ENCODE measurements at places on chromosomes 7 and 10.

DNA sequence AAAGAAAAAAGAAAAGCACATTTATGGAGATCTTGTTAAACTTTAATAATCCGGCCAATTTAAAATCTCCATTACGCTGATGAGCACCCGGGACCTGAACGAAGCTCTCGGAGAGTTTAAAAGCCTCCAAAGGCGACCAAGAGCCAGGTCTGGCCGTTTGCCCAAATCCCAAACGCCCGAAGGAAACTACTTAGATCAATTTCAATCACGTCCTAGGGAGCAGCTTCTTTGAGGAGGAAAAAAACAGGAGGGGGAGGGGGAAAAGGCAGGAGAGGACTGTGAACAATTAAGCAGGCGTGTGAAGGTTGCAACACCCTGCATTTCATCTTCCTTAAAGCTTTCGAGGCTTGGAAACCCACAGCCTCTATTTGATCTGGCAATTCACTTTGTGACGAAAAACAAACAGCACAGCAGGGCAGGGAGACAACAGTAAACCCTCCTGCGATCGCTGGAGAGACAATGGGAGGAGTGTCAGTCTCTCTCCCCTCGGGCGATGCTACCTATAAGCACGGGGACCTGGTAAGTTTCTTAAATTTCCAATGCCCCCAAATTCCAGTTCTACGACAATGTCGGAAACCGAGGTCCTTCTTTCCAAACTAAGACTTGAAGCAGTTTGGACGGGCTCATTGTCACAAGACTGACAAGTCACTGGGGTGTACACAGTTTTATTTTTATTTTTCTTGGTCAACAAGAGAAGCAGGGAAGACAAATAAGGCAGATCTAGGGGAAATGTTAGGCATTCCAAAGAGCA, 1.2 kb downstream of the KLF6 start:
- DNase-seq = no peak

DNA sequence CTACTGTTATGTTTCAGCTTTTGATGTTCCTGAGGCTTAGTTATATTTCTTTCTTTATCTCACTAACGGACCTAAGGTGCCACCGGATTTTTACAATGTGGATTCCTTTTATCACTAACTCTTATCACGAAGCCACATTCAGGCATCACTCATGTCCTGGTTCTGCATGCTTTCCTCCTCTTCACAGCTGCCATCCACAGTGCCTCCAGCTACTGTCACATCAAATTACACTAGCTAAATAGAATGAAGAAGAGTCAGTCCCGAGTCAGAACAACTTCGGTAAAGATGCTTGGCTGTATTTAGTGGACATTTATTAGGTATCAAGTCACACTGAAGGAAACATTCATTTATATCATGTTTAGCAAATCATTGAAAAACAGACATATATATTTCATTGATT, 153.2 kb downstream of the NEBL start:
- DNase-seq = no peak

- no peak for DNase-seq
Observed at GRCh38 chr7:91242097-91242844, 22.0 kb upstream of the FZD1 start.

GRCh38 chr10:7297094-7297493, 113.7 kb downstream of the SFMBT2 start:
- no peak for DNase-seq

DNA sequence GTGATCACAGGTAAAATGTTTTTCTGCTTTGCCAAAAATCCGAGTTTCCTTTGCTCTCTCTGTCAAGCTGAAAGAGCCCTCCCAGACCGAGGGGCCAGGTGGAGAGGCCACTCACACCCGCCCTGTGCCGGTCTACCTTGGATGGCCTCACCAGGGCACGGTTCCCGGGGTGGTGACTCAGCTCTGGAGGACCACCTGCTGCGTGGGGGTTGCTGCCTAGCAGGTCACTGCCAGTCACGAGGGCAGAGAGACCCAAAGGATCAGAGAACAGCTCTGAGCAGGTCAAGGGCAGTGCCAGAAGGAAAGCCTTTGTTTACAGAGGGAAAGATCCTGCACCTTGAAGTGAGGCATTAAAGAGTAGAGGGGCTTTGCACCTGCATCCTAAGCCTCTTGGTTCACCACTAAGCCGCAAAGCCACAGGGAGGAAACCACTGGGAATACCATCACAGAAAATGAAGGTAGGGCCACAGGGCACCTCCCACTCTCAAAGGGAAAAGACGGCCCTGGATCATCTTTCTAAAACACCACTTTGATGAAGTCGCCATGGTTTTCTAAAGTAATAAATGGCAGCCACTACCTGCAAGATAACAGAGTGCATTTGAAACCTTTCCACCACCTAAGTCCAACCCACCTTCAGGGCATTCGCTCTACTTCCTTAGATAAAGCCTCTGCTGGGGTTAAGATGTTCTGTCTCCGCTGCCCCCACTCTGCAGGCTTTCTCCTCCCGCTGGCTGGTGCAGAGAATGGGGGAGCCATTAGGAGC, 160.3 kb upstream of the KLF14 start:
- no peak for DNase-seq

DNA sequence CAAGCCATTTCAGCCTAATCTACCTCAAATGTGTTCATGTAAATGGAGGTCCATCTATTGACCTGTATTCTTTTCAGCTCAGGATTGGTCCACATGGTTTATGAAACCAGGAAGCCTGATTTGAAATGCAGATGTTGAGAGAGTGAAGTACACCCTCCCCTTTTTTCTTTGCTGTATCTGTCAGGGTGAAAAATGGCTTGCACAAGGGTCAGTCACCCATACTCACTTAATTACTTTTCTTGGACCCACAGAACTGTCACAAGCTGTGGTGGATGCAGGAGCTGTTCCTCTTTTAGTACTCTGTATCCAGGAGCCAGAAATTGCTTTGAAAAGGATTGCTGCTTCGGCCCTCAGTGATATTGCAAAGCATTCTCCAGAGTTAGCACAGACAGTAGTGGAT, 41.2 kb downstream of the SPAG6 start:
- DNase-seq = no peak

DNA sequence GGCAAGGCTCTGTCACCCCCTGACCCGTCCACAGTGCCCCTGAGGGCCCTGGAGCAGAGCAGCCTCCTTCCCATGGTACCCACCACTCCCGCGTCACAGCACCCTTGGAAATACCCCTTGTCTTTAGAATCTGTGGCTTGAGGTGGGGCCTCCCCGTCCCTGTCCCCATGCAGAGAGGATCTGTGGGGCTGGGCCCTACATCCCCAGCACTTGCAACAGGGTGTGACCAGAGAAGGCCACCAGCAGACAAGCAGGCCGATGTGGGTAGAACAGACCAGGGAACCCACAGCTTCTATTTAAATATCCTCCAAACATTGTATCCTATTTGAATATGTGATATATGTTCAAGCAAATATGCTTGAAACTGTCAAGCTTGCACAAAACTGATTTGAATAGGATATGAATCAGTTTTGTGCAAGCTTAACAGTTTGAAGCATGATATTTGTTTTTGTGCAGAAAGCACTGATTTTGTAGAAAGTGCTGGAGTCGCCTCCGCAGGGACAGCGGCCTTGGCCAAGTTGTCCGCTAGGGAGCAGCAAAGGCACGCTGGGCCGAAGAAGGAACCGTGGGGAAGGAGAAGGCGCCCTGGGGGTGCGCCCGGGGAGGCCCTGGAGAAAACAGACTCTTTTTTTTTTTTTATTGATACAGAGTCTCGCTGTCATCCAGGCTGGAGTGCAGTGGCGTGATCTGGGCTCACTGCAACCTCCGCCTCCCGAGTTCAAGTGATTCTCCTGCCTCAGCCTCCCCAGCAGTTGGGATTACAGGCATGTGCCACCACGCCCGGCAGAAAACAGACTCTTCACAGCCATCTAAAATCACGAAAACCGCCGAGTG, 2.2 kb downstream of the CFAP46 start:
- DNase-seq = no peak

All from activated CD8-positive, alpha-beta memory T cell treated with anti-CD3 and anti-CD28 coated beads for 48 hours (primary cell).